Naive thymus-derived CD8-positive, alpha-beta T cell (primary cell): ENCODE measurements at places on chromosomes 2 and 18. TPM values are rescaled to one million over a fixed set of nuclear protein-coding genes. Genes with fewer than 3 reads are reported as not detected.
A peak's percentile ranks its signal among the peaks of the same experiment; 100 is the strongest.

GRCh38 chr18:8766559-8767293 lies 61.4 kb downstream of the MTCL1 start:
- DNase-seq: no peak

AKAIN1 gene
- total RNA-seq: not detected

- no peak for DNase-seq
These were observed 120.1 kb upstream of the SLC1A4 start for GRCh38 chr2:64869126-64869525.

KDM3A gene
- total RNA-seq: 194 TPM

DNA sequence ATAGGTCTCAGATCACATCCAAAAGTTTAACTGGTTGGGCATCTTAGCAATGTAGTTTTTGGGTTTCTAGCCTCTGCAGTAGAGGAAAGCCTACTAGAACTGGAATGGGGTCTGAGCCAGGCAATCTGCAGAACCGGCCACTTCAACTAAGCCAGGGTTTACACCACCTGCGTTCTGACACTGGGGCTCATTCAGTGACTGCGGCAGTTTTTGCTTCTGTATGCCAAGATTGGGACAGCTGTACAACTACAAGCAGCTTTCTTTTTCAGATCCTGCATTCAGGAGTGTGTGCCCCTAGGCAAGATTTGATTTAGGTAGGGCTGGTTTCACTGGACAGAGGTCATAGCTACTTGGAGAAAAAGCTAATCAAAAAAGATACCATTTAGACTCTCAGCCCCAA lies 43.7 kb upstream of the IGFBP5 start:
- DNase-seq: no peak

MARCHF4 gene
- not detected for total RNA-seq

MAPK4 gene
- total RNA-seq: not detected

- DNase-seq: no peak
These were observed 81.2 kb downstream of the GPD2 start for GRCh38 chr2:156517419-156517818.

DNA sequence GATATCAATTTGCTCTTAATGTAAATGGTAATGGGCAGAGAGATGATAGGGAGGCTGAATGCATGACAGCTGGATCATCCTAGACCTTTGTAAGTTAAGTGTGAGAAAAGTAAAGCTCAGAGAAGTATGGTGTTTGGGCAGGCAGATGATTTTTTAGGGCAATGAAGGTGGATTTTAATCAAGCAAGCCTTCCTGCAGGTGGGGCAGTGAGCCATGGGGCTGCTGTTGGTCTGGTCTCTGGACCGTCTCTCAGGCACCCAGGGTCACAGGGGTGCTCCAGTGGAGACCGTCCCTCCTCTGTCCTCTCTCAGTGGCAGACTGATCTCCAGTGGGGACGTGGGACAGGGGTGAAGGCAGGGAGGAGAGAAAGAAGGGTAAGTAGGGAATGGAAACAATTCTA lies 69.8 kb upstream of the STK17B start:
- DNase-seq: no peak

NEU4 gene
- not detected for total RNA-seq

- peak; percentile 45 for DNase-seq
These were observed 29.3 kb downstream of the TGFA start for GRCh38 chr2:70523996-70524965.

DNA sequence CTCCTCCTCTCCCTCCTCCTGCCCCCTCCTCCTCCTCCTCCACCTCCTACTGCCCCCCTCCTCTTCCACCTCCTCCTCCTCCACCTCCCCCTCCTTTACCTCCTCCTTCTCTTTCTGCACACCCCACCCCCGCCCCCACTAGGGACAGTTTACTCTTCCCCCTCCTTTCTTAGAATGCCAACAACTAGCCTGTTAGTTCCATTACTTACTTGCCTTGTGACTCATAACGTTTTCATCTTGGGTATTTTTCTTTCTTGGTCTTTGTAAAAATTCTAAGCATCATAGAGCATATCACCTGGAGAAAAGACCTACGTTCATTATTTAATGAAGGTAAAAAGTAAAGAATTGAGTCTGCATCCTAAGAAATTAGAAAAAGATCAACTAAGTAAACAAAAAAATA lies 165.3 kb downstream of the NEDD4L start:
- no peak for DNase-seq

GRB14 gene
- not detected for total RNA-seq

DNA sequence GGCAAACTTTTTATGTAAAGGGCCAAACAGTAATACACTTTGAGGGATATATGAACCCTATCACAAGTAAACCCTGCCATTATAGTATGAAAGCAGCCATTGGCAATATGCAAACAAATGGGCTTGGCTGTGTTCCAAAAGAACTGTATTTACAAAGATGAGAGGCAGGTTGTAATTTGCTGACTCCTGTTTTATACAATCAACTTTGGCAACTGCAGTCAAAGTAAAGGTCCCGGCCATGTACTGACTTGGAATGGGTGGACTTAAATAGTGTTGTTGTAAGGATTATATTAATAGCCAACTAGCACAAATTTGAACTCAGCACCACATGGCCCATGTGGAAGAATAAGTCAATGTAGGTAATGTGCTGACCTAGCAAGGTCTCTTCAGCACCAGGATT lies 223.4 kb downstream of the WDPCP start:
- DNase-seq: no peak

DNA sequence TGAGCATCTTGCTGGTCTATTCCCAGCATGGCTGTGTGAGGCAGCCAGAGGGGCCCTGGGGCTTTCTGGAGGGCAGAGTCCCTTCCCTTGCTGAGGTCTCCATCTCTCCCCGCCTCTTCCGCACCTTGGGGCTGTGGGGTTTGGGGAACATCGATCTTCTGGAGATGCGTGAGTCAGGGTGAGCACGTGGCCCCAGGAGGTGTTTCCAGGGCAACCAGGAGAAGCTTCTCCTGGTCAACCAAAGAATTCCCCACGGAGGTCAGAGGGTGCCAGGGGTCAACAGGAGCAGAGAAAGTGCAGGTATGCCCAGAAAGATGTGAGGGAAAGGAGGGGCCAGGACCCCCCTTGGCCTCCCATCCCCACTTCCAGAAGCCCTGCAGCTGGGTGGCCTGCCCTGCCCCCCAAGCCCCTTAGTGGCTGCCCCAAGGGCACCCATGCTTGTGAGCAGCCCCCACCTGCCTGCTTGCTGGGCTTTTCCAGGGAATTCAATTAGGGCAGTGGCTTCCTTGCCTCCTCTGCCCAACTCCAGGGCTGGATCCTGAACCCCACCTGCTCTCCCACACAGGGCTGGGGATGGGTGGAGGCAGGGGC lies 2.8 kb upstream of the PROM2 start:
- DNase-seq: no peak

- DNase-seq: no peak
These were observed 20.8 kb downstream of the ATF2 start for GRCh38 chr2:175147186-175147585.

LAMA3 gene
- total RNA-seq: not detected

DNA sequence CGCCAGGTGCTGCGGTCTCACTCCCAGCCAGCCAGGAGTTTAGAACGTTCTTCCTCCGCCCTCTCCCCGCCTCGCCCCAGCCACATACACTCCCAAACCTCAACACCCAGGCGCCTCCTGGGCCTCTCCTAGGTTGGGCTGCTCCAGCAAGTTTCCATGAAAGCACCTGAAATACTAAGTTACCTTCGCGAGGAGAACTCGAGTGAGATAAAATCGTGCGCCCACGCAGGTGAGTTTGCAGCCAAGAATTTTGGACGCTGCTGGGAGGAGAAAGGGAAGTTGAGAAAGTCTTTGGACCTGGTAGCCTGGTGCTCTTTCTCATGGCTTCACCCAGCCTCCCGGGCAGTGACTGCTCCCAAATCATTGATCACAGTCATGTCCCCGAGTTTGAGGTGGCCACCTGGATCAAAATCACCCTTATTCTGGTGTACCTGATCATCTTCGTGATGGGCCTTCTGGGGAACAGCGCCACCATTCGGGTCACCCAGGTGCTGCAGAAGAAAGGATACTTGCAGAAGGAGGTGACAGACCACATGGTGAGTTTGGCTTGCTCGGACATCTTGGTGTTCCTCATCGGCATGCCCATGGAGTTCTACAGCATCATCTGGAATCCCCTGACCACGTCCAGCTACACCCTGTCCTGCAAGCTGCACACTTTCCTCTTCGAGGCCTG lies at the start of gene GPR39:
Gene GPR39, plus strand, starts transcription at position 83 of the 673 bp plus-strand sequence.
- DNase-seq: no peak

- peak; percentile 12 for DNase-seq
These were observed at the start of gene FHOD3 for GRCh38 chr18:36297417-36298125. Gene FHOD3, plus strand, starts transcription at chr18:36297713. Its CDS starts 123 bp downstream, at chr18:36297836.

- no peak for DNase-seq
These were observed 245.8 kb downstream of the EIPR1 start for GRCh38 chr2:3131636-3132326.

GRCh38 chr2:54310311-54310710 lies 54.3 kb upstream of the TSPYL6 start:
- DNase-seq: no peak

DNA sequence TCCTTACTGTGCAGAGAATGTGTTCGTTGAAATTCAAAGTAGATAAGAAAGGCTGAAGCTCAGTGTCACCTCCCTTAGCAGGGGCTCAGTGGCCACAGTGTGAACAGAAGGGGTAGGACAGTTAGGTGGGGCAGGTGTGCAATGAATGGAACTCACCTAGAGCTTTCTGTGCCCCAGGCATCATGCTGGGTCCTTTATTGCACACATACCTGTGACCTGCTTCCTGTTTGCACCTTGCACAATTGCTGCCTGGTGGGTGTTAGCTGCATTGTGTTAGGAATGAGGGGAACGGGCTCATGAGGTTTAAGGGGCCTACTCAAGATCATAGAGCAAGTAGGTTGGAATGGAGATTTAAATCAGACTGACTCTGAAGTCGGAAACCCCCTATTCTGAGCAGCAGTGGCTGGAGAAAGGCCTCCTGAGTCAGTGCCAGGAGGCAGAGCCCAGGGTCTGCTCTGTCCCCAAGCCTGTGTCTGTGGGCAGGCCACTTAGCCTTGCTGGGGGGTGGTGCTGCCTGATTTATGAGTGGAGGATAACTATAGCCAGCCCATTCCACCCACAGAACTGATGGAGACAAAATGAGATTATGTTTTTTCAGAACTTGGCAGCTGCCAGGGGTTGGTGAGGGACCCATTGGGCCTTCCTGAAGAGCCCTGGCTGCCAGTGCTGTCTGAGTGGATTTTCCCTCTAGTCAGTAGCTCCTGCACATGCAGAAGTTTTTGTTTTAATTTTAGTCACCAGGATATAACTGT lies 76.2 kb downstream of the NPAS2 start:
- no peak for DNase-seq

- no peak for DNase-seq
These were observed 19.0 kb upstream of the ESPNL start for GRCh38 chr2:238081150-238081549.

SERPINB13 gene
- not detected for total RNA-seq

- DNase-seq: no peak
These were observed 65.3 kb downstream of the STAT1 start for GRCh38 chr2:190948671-190949070.

FAM117B gene
- total RNA-seq: 55.6 TPM

GRCh38 chr18:9330419-9330818 lies 4.2 kb upstream of the TWSG1 start:
- no peak for DNase-seq

GRCh38 chr2:236932831-236933361 lies 152.8 kb upstream of the COPS8 start:
- DNase-seq: no peak

MAL gene
- 116 TPM for total RNA-seq

DNA sequence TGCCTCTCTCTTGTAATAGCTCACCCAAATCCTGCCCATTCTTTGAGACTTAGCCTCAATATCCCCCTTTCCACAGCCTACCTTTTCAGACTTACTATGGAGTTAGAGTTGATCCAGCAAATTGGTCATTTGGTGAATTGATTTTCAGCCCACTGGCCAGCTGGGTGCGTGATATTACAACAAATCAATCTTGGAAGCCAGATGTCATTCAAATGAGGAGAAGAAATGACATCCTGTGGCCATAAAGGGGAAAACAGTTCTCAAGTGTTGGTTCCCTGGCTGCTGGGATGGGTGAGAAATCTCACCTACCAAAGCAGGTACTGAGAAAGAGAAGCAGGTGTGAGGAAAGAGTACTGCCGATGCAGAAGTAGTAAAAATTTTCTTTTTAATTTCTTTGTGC lies 36.7 kb upstream of the FOXI3 start:
- no peak for DNase-seq

DNA sequence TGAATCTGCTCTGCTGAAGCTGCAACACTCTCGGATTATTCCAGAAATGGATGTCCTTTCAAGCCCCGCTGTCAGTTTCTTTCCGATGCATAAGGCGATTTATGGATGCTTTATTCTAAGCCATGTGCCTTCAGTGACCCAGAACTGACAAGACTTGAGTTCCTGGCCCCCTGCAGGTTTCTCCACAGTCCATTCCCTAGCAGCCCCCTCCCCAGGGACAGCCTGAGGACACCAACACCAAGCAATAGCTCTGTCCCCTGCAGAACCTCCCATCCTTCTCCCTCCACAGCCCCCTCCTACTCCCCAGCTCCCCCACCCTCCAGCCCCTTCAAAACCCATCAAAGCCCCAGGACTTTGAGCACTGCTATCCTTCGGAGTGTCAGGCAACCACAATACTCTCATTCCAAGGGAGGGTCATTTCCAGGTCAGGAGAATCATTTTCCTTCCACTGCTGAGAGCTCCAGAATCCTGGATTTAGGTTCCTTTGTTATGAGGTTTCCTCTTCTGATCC lies 24.6 kb upstream of the SPP2 start:
- DNase-seq: no peak

LYPD6 gene
- not detected for total RNA-seq

CELF4 gene
- total RNA-seq: not detected
